ENCODE measurements at places on chromosomes 16 and 17. TPM values are rescaled to one million over a fixed set of nuclear protein-coding genes. Genes with fewer than 3 reads are reported as not detected.

Gene SOCS1
- 41.2 TPM for total RNA-seq

Gene FBXL19
- total RNA-seq, result 5.4 TPM

Gene GDPD1
- 0.84 TPM for total RNA-seq

Gene RASD1
- 1.6 TPM for total RNA-seq

Gene CNGB1
- total RNA-seq, result not detected

Gene PYY
- total RNA-seq, result not detected

Gene GNAO1
- 0.84 TPM for total RNA-seq

Gene CCDC200
- 0.31 TPM for total RNA-seq

Gene KRTAP1-1
- total RNA-seq, result not detected

Gene BCO1
- total RNA-seq, result not detected

Gene TTLL6
- not detected for total RNA-seq

Gene HOXB3
- total RNA-seq, result 0.94 TPM

Gene HOXB5
- not detected for total RNA-seq

Gene CHST6
- not detected for total RNA-seq

Gene SPIRE2
- total RNA-seq, result 0.10 TPM

Gene TMEM106A
- 3.9 TPM for total RNA-seq

Gene GALR2
- total RNA-seq, result 0.63 TPM

Gene ZSCAN10
- under 0.01 TPM for total RNA-seq

Gene TMIGD1
- total RNA-seq, result not detected

Gene KCNG4
- not detected for total RNA-seq

Gene TEDC2
- total RNA-seq, result not detected

Gene LLGL2
- total RNA-seq, result 13.2 TPM

Gene TRIM16
- 5.5 TPM for total RNA-seq

Gene SPATA22
- total RNA-seq, result not detected

Gene ODAD4
- total RNA-seq, result not detected

Gene ZG16
- total RNA-seq, result not detected

Gene NAGS
- 0.42 TPM for total RNA-seq

Gene GNG13
- not detected for total RNA-seq

Gene KIF2B
- not detected for total RNA-seq

Gene GCGR
- not detected for total RNA-seq

Gene SCPEP1
- 106 TPM for total RNA-seq

Gene ZNF200
- 4.5 TPM for total RNA-seq

Gene DNAH9
- total RNA-seq, result under 0.01 TPM

Gene MMD
- total RNA-seq, result 82.8 TPM

Gene SYT17
- 0.52 TPM for total RNA-seq

Gene TRAF4
- total RNA-seq, result 51.2 TPM

Gene ATP2A3
- total RNA-seq, result 76.6 TPM

Gene C1QL1
- total RNA-seq, result not detected

Gene PRR35
- total RNA-seq, result 0.10 TPM

Gene SLC2A4
- total RNA-seq, result not detected

Gene SMIM36
- total RNA-seq, result not detected

Gene PRR29
- total RNA-seq, result 0.21 TPM

Gene PLEKHM1
- 62.5 TPM for total RNA-seq

Gene PROCA1
- total RNA-seq, result 0.94 TPM

Gene PERCC1
- 0.84 TPM for total RNA-seq

Gene EXOC3L1
- total RNA-seq, result 0.42 TPM

Gene RPTOR
- total RNA-seq, result 29.8 TPM

Gene HBA1
- 28.3 TPM for total RNA-seq

Gene ZDHHC1
- total RNA-seq, result 0.63 TPM

Measured in mononuclear cell (primary cell).